ENCODE measurements at places on chromosomes 16 and 17.

- peak; percentile 41 for DNase-seq
Observed at GRCh38 chr17:36183001-36183971, 6.8 kb upstream of the TBC1D3B start.

GRCh38 chr16:73371584-73372319 lies 323.8 kb upstream of the ZFHX3 start:
- no peak for DNase-seq

DNA sequence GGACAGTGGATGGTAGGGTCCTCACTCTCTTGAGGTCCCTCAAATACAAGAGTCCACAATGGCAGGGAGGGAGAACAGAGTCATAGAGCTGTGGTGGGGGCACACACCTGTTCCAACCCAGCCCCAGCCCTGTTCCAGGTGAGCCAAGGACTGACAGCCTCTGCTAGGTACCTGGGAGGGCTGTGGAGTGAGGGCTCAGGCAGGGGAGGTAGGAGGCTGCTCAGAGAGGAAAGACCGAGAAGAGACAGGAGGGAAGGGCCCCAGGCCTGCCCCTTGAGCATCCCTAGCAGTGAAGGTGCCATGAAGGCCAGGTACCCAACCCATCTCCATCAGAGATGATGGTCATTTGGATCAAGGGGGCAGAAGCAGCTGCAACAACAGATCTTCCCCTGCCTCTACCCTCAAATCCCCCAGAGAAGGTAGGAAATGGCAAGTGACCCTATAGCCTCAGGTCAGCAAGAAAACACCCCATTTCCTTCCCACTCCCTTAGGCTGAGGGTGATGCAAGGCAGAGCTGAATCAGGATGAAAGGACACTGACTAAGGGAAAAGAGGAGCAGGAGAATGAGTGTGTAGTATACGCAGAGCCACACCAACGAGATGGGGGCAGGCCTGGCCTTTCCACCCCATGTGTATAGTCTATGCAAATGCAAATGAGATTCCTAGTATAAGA lies 28.6 kb downstream of the CD300LG start:
- DNase-seq: no peak

DNA sequence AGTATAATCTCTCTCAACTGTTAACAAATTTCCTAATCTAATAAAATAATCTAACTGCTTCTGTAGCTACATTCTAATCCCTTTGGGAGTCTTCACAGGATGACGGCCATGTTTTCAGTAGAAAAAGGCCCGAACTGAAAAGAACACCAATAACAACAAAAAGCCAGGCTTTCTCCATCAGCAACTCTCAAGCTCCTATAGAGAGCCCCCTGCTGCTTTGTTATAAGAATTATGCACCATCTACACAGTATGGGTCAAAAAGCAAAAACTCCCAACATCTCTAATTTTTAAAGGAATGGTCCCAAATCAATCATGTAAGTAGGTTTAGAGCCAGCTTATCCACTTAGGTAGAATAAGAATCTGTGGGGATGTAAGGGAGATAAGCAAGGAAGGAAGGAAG lies 163.6 kb upstream of the C17orf78 start:
- peak; percentile 22 for DNase-seq

DNA sequence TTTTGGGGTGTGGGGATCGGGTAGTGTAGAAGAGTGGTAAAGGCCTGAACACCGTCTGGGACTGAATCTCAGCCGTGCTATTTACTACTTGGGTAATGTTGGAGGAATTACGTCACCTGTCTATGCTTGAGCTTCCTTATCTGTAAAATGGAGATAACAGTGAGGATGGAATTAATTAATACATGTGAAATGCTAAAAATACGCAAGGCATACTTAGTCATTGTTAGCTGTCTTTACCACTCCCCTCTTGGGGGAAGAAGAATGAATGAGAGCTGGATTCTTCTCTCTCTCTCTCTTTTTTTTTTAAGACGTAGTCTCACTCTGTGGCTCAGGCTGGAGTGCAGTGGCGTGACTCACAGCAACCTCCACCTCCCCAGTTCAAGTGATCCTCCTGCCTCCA lies 41.1 kb upstream of the TANGO6 start:
- DNase-seq: no peak

- peak; percentile 43 for DNase-seq
Observed at GRCh38 chr17:29565643-29566472, 979 bp downstream of the ABHD15 start.

DNA sequence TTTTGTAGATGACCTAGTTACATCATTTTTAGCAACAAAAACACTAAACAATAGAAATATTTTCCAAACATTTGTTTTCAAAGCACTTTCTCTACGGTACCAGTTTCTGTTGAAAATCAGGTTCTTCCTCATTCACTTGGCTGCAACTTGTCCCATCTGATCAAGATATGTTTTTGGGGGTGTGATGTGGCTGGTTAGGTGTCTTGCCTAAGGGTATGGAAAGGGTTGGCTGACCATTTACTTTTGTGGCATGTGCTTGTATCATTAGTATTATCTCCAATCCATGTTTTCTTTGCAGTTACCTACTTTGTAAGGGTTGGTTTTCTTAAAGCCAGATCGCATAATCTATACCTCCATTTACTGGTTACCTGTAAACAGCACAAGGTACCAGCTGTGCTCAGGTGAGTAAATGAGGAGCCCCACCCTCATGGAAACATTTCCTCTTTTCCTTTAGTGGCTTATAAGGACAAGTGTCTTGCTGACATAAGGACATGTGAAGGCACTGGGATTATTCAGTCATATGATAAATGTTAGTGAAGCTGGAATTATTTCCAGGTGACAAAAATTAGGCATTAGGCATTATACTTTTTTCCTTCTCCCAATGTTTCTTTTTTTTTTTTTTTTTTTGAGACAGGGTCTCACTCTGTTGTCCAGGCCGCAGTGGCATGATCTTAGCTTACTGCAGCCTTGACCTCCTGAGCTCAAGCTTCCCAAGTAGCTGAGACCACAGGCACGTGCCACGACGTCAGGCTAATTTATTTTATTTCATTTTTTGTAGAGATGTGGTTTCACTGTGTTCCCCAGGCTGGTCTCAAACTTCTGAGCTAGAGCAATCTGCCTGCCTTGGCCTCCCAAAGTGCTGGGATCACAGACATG lies 162.0 kb downstream of the CCDC182 start:
- DNase-seq: no peak

- no peak for DNase-seq
Observed at GRCh38 chr16:85592700-85593493, 20.2 kb upstream of the GSE1 start.

GRCh38 chr17:82668631-82669099 lies 20.4 kb upstream of the WDR45B start:
- peak; percentile 77 for DNase-seq

DNA sequence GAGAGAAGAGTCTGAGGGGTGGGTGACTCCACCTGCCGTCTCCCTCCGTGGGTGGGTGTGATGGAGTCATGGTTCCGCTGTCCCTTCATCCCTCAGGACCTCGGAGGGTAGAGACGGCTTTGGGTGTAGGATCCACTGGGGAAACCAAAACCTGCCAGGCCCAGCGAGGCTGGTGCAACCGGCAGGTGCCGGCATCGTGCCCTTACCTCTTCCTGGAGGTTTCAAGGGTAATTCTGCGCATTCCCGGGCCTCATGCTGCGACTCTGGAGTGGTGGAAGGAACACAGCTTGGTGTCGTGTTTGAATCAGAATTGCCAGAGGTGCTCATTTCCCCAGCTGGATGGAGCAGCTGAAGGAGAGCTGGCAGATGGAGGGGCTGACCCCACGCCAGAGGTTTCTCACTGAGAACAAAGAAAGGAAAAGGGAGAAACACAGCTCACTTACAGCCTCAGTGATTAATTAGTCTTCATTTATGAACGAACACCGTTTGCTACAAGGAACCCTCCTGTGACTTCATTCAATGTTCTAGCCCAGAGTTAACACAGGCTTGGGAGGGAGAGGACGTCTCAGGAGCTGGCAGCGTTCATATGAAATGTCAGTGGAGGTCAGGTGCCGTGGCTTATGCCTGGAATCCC lies 16.3 kb upstream of the ATP2A3 start:
- DNase-seq: no peak

DNA sequence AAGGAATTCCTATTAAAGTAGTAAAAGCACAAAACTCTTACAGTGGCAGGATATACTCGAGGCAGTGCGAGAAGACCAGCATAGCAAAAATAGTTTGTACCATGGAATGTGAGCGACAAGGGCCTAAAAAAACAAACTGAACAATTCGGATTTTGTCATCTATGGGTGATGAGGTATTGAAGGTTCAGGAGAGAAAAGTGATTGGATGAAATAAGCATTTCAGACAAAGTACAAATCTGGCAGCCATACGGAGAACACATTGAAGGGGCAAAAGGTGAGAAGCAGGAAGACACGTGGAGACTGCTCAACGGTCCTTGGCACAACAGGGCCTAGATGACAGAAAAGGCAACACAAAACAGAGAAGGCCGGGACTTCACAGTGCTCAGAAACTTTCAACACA lies 22.5 kb downstream of the MYH10 start:
- no peak for DNase-seq

GRCh38 chr16:54459509-54460262 lies 173.1 kb upstream of the IRX3 start:
- DNase-seq: no peak

- DNase-seq: no peak
Observed at GRCh38 chr17:57861000-57861789, 11.4 kb upstream of the MRPS23 start.

GRCh38 chr16:28062847-28063521 lies 530 bp downstream of the GSG1L start:
- peak; percentile 41 for DNase-seq

DNA sequence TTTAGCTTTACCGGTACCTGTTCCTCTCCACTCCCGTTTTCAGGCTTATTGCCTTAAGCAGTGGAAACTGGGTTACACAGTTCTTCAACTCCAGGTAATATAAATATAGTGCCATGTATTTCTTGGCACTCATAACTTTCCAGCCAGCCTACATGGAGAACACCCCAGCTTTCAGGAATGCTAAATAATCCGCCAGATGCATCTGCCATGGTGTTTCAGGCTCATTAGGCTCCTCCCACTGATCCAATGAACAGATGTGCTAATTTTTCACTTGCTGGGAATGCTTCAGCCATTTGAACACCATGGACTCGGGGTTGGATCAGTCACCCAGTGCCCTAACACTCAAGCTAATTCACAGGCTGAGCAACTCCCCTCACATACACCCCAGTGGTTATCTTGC lies 4.6 kb downstream of the ANKFN1 start:
- DNase-seq: no peak

GRCh38 chr16:68091380-68092261 lies 6.5 kb downstream of the NFATC3 start:
- DNase-seq: no peak

DNA sequence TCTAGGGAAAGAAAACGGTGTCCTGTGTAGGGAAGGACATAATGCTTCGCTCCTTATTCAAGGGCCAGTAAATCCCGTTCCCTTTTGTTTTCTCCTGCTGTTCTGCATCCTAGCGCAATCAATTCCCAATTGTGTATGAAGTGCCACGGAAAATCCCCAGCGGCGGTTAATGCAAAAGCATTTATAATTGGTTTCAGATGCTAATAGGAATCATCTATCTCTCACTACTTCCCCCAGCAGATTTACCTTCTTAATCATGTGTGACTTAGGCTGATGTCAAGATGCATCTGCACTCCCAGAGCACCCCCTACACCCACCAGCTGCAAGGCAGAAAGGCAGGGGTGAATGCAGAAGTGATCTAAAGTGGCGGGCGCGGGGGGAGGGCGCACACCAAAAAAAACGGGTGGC lies 32.7 kb upstream of the SSTR2 start:
- no peak for DNase-seq

- no peak for DNase-seq
Observed at GRCh38 chr17:81499601-81499970, 13.0 kb downstream of the ACTG1 start.

- DNase-seq: no peak
Observed at GRCh38 chr17:67349420-67349819, 17.0 kb downstream of the PSMD12 start.

DNA sequence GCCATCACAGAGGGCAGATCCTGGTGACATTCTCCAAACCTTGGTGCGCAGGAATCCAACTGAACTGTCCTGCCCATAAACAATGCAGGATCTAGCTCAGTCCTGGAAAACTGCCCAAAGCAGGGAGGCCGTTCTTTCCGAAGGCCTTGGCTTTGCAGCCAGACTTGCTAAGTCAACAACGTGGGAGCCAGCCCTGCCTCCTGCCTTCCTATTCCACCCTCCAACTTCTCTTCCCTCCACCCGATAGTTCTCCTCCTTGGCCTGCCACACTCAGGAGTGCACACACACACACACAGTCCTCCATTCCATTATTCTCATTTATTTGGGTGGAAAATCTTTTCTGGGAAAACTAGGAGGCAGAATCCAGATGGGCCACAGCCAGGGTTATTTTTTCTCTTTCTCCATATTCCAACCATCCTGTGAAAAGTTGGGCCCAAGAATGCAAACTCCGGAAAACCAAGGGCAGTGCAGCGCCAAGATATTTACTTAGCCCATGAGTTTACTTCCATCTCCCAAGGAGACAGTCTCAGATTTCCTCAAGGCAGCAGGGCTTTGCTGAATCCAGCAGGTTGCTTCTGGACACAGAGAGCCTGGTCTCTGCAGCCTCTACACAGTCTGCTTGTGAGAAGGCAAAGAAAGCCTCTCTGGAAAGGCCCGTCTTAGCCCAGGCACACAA lies 15.8 kb downstream of the COPRS start:
- DNase-seq: no peak

DNA sequence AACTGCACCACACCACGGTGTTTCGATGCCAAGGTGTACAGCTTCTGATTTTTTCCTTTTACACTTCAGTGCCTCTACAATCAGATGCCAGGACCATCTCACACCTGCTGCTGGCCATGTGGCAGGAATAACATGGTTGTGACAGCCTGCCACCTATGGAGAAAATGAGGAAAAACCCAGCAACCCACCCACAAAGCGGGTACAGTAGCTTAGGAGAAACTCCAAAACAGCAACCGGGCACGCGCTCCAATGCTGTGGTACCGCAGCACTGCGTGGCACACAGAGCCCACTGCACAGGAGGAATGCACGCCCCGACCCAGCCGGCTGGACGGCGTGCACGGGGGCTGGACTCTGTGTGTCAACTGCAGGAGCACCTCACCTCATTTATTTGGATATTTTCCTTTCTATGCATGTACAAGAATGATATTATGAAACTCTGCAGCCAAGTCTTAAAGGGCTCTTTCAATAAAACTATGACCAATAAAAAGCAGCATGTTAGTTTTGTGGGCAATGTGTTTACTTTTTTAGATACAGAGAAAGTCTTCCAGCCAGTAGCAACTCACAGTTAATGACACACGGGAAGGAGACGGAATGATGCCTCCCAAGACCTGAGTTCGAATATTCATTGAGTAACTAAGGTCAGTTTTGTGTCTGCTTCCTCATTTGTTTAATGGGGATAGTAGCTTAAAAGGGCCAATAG lies 45.9 kb downstream of the MAP1LC3B start:
- no peak for DNase-seq

Measured in hematopoietic multipotent progenitor cell (in vitro differentiated cells).